ENCODE measurements at places on chromosomes 3 and 15.

- DNase-seq, result no peak
Measured at GRCh38 chr3:49942651-49943050, 2.7 kb downstream of the RBM6 start.

GRCh38 chr3:65879372-65879771 is 159.3 kb downstream of the MAGI1 start:
- no peak for DNase-seq

- no peak for DNase-seq
Measured at GRCh38 chr3:129608087-129608935, 1.8 kb upstream of the PLXND1 start.

- peak; percentile 47 for DNase-seq
Measured at GRCh38 chr3:185824051-185825005, 514 bp downstream of the IGF2BP2 start.

GRCh38 chr3:14434126-14434497 is 31.7 kb downstream of the SLC6A6 start:
- no peak for DNase-seq

- no peak for DNase-seq
Measured at GRCh38 chr3:126720596-126720995, 16.6 kb downstream of the CHCHD6 start.

DNA sequence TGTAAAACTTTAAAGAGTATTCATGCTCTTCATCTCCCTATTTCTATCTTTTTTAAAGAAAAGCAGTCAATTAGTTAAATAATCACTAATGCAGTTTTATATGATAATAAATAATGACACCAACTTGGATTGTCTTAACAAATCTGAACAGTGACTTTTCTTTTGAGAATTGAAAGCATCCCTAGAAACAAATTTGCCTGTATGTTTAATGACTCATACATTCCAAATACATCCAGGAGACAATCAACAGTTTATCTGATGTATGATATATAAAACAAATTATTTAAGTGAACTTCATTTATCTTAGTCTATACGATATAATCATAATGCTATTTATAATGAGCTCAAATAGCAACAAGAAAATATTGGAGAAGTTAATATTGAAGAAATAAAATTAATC is 78.0 kb downstream of the ALCAM start:
- DNase-seq, result no peak

DNA sequence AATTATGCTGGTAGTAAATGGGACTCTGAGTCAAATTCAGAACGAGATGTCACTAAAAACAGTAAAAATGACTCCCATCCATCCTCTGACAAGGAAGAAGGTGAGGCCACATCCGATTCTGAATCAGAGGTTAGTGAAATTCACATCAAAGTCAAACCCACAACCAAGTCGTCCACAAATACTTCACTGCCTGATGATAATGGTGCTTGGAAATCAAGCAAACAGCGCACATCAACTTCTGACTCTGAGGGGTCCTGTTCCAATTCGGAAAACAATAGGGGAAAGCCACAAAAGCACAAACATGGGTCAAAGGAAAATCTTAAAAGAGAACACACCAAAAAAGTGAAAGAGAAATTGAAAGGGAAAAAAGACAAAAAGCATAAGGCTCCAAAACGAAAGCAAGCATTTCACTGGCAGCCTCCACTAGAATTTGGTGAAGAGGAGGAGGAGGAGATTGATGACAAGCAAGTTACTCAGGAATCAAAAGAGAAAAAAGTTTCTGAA is 15.1 kb upstream of the ZBTB47 start:
- no peak for DNase-seq

DNA sequence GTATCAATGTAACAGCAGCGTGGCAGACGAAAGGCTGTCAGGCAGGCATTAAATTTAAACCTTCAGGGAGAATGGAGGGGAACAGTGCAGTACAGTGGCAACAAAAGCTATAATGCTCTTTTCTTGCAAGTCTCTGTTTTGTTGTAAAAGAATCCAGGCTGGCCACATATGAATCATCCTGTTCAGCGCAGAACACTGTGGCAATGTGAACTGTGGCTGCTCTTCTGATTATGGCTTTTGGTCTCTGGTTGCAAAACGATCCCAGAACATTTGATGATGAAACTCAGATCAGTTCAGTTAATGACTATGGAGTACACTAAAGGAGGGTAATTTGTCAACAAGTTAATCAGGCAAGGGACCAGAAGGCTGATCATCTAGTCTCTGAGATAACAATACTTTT is 219.7 kb upstream of the SGO1 start:
- DNase-seq, result no peak

- DNase-seq, result no peak
Measured at GRCh38 chr15:61063875-61064320, 165.2 kb downstream of the RORA start.

GRCh38 chr3:12670365-12671119 is 6.6 kb upstream of the RAF1 start:
- no peak for DNase-seq

- no peak for DNase-seq
Measured at GRCh38 chr3:138234401-138235179, 47.5 kb downstream of the ARMC8 start.

DNA sequence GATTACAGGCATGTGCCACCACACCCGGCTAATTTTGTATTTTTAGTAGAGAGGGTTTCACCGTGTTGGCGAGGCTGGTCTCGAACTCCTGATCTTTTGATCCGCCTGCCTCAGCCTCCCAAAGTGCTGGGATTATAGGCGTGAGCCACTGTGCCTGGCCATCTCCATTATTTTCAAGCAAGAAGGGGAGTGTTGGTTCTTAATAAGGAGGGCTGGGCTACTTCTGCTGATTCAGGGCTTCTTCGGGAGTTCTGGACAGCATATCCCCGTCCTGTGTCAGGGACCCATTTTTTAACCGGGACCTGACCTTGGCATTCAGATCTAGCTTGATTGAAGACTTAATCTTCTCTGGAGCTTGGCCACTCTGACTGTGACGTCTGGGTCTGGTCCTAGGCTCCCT is 74.1 kb upstream of the SYN2 start:
- DNase-seq, result no peak

DNA sequence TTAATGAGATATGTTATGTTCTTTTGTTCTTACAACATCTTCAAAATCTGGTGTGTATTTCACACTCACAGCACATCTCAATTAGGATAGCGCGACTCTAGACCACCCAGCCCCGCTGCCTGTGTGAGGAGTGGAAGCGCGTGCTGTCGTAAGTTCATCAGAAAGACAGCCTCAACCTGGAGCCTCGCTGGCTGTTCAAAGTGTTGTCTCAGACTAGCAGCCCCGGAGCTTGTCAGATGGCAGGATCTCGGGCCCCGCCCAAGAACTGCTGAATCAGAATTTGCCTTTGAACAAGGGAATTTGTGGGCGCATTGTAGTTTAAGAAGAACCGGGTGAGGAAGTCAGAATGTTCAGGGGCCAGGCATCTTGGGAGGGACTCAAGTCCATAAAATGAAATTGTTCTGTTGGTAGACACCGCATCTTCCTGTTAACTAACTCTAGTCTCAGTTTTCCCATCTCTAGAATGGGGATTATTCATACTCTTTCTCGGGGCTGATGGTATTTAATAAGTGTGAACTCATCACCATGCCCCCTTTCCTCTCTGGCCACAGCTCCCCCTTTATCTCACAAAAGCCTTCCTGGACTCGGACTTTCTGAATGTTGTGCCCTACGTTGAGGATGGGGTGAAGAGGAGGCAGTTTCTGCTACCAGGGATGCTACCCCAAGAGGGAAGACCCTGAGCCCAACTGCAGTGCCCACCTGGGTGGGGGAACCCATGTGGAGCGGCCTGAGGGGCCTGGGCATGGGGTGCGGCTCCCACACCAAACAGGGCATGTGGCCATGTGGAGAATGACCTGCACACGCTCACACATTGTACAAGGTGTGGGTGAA is 40.4 kb downstream of the BHLHE40 start:
- DNase-seq, result no peak

DNA sequence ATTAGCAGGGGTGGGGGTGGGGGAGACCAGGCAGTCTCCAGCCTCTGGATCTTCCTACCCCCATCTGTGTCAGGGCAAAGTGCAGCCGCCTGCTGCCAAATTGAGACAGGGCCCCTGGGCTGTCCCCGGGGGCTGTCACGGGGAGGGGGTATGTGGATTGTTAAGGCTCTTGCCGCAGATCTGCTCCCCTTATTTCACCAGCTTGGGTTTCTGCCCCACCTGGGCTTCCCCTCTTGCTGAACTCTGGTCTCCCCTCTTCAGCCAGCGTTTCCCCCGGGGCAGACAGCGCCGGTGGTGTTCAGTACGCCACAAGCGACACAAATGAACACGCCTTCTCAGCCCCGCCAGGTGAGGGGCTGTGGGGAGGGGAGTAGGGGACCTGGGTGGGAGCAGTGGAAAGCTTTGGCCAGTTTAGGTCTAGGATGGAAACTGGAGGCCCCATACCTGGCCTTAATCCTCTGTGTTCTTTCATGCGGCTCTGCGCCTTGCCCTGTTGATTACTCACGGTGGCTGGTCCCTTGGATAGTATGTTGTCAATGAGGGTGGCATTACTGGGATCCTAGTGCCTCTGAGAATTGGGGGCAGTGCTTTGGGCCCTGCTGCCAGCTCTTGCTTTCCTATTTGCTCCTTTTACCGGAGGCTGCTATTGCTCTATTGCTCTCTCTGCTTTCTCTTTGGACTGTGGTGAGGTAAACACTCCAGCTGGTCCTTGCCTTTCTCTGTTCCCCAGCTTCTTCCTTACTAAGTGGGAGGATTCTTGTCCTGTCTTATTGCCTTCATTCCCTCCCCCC is 1.7 kb downstream of the EIF4G1 start:
- DNase-seq, result no peak

DNA sequence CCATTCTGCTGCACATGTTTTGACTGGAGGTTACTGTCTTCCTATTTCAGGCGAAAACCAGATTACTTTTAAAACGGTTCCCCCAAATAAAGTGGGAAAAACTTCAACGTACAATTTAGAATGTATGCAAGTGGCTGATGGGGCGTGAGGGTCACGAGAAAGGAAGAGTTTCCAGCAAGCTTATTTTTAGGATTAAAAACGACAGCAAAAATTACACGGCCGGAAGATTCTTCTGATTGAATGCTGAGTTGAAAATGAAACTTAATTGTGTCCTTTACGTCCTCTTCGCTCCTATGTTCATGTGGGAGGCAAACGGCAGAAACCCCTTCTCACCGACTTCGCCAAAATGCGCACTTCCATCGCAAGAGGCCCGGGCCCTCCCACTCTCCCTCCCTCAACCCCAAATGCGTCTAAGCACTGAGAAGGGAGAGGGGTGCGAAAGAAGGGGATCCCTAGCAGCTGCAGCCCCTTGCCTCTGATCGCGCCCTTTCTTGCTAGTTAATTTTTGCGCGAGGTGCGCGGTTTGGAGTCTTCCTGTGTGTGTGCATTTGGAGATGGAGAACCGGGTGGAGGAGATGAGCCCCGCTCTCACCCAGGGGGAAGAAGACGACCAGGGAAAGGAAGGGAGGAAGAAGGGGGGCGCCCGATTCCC is 656 bp downstream of the CD47 start:
- DNase-seq, result peak; percentile 46

- no peak for DNase-seq
Measured at GRCh38 chr15:68301301-68301700, 23.8 kb downstream of the FEM1B start.

- DNase-seq, result no peak
Measured at GRCh38 chr15:98408231-98408630, 240.1 kb upstream of the IGF1R start.
